AG09309 (cell line): ENCODE measurements at places on chromosomes 3 and 15.

GRCh38 chr3:23430781-23431398 lies 227.8 kb downstream of the UBE2E2 start:
- no peak for DNase-seq

GRCh38 chr15:60819860-60820259 lies 340.9 kb upstream of the ICE2 start:
- no peak for DNase-seq

DNA sequence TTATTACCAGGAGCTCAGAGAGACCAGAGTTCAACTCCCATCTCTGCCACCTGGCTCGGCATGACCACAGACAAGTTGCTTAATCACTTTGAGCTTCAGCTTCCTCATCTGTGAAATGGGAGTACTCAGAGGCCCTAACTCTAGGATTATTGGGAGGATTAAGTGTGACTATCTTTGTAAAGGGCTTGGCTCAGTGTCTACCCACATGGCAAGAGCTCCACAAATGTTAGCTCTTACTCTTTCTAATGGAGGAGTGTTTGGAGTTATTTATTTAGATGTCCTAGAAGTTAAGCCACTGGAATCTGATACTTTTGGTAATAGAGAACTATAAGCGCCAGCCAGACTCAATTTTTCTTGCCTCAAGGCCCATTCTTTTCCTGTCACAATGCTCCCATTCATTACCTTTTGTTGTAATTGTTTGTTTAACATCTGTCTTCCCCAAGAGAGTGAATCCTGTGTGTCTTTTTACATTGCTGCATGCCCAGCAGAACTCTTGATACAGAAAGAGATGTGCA lies 12.3 kb upstream of the LMCD1 start:
- DNase-seq = no peak

DNA sequence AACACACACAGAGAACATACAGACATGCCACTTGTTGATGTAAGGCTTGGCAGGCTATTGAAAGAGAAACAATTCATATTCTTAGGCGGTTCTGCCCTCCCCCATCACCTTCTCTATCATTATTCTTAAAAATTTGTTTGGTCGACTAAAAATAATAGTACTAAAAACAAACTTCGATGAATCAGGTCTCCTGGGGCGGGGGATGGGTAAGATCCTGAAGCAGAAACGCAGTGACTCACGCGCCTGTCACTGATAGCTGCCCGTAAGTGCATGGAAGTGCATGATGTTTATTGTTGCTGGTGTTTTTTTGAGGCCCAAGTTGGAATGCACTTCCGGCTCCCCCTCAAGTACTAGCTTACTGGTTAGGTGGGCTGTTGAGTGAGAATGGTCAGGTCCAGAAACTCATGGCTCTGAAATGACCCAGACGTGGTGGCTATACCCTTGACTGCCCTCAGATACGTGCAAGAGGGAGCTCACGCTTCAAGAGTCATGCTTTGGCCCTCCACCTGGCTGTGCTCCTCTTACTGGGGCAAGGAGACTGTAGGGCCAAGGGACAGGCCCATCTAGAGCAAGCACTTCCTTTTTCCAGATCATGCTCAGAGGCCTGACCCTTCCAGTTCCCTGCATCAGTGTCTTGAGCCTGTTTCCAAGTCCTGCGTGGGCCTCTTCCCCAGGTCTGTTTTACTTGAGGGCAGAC lies 10.9 kb downstream of the SMAD3 start:
- no peak for DNase-seq

- DNase-seq = no peak
Measured at GRCh38 chr3:195918176-195918575, 9.8 kb upstream of the TNK2 start.

- DNase-seq = no peak
Measured at GRCh38 chr3:177777699-177778098, 580.4 kb upstream of the TBL1XR1 start.

DNA sequence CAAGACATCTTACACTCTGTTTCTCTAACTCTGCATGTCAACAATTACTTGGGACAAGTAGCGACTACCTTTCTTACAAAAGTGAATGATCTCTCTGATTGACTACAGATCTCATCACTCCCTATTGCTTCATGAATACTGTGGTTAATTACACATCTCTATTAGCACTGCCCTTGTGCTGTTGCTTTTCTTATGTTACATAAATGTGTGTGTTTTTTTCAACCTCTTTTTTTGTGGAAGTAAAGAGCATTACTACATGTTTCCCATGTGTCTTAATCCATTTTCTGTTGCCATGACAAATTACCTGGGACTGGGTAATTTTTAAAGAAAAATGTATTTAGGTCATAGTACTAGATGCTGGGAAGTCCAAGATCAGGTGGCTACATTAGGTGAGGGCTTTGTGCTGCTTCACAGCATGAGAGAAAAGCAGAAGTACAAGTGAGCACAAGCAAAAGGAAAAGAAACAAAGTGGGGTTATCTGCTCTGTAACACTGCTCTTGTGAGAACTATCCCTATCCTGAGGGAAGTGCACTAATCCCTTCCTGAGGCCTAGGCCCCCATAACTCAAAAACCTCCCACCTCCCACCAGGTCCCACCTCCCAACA lies 298.2 kb upstream of the SATB1 start:
- DNase-seq = no peak

DNA sequence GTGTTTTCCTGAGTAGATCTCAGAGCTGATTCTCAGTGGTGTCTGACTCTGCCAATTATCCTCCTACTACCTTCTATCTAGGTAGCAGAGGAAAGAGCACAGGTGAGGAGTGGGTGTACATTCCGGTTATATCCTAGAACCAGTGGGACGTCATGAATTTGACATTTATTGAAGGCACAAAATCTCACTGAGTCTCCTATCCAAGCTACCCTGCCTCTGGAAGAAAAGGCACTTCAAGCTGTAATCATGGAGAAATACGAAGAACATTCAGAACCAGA lies 952.2 kb downstream of the TUSC7 start:
- no peak for DNase-seq

GRCh38 chr15:87047203-87047965 lies 967.7 kb downstream of the AGBL1 start:
- no peak for DNase-seq

GRCh38 chr15:63338170-63338569 lies 43.5 kb downstream of the CA12 start:
- peak; percentile 53 for DNase-seq

GRCh38 chr3:172476347-172476746 lies 28.1 kb upstream of the GHSR start:
- no peak for DNase-seq
